ENCODE measurements at places on chromosomes 7 and 10.

GRCh38 chr7:96174812-96175211, 147.1 kb downstream of the SLC25A13 start:
- no peak for DNase-seq

DNA sequence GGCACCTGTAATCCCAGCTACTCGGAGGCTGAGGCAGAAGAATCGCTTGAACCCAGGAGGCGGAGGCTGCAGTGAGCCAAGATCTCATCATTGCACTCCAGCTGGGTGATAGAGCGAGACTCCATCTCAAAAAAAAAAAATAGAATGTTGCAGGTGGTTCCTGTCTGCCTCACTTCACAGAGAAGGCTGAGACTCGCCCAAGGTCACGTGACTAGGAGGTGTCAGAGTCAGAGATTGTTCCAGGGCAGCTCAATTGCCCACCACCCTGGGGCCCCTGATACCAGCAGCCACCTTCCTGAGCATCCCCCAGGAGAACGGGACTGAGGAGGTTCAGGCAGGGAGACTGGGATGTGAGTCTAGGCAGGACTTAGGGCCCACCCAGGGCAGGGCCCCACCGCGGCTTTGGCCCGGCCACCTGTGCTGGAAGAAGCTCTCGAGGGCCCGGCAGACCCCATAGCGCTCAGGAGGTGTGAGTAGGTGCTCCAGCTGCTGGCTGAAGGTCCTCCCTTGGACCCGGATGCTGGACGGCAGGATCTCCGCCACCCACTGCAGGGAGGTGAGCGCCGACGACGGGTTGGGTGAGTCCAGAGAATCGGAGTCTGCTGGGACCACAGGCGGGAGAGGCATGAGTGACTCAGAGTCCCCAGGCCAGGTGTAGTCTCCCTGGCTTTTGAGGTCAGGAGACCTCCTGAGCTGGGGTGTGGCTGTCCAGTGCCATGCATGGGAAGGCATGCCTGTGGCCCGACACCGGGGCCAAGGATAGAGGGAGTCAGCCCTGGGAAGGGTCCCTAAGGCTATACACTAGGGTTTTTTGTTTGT, 30.9 kb downstream of the GRID2IP start:
- peak; percentile 50 for DNase-seq

GRCh38 chr7:76506081-76506440, 4.3 kb upstream of the UPK3B start:
- DNase-seq, result no peak

- no peak for DNase-seq
Measured at GRCh38 chr10:95739056-95739455, 16.9 kb upstream of the ENTPD1 start.

DNA sequence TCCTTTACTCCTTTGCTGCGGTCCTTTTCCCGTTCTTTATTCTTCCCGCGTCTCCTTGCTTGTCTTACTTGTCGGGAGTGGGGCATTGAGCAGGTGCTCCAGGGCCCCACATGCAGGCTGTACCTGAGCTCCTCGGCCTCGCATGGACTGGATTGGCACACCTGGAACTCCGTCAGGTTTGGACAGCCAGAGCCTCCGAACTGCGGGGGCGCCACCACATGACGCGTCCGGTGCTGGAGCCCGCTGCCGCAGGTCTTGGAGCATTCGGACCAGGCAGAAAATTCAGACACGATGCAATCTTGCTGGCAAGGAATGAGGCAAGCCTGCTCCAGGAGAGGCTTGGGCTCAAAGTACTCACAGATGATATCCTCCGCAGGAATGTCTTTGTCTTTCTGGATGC, 195.7 kb downstream of the THSD7A start:
- no peak for DNase-seq

DNA sequence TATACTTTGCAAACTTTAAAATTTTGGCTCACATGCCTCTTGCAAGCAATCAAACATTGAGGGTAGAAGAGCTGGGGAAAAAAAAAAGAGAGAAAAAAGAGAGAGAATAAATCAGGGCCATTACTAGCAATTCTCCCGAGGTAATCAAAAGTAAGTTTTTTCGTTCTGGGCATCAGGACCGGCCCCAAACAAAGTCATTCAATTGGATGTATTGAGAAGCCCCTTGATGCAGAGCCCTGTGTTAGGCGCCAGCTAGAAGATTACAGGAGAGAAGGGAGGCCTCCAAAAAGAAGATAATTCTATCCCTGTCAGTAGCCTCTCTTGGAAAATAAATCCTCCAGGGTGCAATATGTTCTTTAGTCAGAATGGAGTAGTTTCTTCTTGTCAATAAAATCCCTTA, 2.2 kb upstream of the CTNNA3 start:
- DNase-seq, result no peak

DNA sequence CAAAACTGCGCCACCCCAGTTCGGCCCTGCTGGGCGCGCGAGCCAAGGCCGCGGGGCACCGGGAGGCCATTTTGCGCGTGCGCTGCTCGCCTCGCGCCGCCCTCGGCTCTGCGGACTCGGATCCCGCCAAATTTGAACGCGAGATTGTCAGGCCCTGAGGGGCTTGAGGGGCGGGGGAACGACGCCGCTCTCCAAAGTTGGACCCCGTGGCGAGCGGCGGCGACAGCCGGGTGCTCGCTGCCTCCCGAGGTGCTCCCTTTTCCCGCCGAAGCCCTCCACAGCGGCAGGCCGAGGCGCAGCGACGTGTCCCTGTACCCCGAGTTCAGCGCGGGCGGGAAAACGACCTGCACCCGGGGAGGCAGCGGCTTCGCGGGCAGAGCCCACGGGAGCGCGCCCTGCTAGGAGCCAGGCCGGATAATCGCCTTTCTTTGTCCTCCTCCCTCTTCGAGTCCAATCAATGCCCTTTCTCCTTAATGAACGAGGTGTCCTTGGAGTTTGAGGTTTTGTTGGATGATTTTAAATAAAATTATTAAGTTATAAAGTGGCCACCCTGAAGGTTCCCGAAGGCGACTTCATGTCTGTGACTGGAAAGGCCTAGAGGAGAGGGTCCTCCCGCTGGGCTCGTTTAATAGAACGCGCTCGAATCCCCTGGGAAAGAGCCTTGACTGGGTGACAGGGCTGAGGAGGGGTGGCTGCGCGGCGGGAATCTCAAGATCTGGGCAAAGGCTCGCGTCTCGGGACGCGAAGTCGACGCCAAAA, 10.7 kb upstream of the SPAG6 start:
- no peak for DNase-seq

GRCh38 chr7:128098629-128099028, 67.4 kb upstream of the LRRC4 start:
- DNase-seq, result no peak

DNA sequence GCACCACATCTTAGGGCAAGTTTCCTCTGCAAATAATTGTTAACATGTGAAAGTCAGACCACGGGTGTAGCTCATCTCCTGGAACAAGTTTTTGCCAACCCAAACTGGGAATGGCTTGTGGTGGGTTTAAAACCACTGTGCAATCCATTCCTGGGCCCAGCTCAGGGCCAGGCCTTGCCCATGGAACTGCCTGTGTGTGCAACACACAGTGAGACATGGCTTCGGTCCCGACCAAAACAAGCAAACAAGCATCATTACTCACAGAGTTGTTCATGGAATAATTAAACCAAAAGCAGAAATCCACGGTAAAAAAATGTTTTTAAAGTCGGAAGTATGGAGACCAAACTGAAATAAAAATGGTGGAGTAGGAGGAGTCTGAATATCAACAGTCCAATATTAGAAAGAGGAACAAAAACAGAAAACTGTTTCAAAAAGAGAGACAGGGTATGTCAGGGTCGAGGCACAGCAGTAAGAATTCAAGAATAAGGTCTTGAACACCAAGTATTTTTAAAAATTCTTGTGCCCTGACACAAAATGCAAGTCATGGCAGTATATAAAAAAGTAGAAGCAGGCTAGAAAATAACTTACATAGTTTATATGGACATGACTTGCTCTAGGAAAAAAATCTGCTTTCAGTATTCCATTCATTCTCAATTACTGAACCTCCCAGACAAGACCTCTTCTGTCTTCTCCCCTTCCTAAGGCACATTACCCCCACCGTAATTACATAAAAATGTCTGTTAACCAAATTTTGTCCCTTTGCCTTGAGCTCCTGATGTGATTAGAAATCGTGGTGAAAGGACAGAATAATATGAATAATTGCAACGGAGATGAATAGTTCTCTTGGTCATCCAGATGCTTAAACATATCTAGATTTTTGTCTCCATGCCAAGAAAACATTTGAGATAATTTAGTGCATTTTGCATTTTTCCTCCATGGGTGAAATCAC, 88.4 kb downstream of the FAS start:
- DNase-seq, result no peak

- no peak for DNase-seq
Measured at GRCh38 chr7:116028787-116029186, 1.8 kb downstream of the TFEC start.
